ENCODE measurements at places on chromosomes 3 and 15.

- DNase-seq, result no peak
Observed at GRCh38 chr3:112346491-112347122, 13.7 kb downstream of the CD200 start.

GRCh38 chr15:77027697-77028450, 32.9 kb downstream of the PSTPIP1 start:
- DNase-seq, result peak; percentile 81

- DNase-seq, result no peak
Observed at GRCh38 chr3:157436583-157437291, at the start of gene PTX3. Gene PTX3, plus strand, starts transcription at chr3:157436850. Its CDS starts 84 bp downstream, at chr3:157436934.

GRCh38 chr3:103195216-103195615, 760.4 kb downstream of the ZPLD1 start:
- no peak for DNase-seq

GRCh38 chr3:155064920-155065319, 15.2 kb upstream of the MME start:
- DNase-seq, result no peak

DNA sequence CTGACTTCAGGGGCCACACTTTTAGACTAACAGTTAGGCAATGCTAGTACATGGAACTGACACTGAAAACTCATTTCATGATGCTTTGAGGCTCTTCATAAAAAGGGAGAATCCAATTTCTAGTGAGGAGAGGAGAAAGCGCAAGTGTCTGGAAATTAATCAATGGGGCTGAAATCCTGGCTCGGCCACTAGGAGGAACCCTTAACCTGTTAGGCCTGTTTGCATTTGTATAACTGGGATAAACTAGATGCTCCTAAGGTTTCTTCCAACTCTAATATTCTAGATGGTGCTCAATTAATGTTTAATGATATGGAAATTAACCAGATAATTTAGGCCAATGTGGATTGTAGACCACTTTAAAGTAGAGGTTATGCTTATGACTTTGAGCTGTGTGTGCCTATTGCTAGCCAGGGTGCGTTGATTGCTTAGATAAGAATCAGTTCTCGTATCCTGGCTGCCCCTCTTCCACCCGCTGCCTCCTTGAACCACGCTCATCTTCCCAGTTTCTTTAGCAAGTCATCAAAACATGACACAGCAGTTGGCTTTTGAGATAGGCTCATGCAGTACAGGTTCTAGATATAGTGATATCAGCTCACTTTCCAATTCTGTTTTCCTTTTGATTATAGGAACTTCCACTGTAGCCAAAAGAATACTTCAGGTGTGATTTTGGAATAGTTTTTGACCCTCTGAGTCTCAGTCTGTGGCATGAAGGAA, 16.8 kb upstream of the CRBN start:
- no peak for DNase-seq

DNA sequence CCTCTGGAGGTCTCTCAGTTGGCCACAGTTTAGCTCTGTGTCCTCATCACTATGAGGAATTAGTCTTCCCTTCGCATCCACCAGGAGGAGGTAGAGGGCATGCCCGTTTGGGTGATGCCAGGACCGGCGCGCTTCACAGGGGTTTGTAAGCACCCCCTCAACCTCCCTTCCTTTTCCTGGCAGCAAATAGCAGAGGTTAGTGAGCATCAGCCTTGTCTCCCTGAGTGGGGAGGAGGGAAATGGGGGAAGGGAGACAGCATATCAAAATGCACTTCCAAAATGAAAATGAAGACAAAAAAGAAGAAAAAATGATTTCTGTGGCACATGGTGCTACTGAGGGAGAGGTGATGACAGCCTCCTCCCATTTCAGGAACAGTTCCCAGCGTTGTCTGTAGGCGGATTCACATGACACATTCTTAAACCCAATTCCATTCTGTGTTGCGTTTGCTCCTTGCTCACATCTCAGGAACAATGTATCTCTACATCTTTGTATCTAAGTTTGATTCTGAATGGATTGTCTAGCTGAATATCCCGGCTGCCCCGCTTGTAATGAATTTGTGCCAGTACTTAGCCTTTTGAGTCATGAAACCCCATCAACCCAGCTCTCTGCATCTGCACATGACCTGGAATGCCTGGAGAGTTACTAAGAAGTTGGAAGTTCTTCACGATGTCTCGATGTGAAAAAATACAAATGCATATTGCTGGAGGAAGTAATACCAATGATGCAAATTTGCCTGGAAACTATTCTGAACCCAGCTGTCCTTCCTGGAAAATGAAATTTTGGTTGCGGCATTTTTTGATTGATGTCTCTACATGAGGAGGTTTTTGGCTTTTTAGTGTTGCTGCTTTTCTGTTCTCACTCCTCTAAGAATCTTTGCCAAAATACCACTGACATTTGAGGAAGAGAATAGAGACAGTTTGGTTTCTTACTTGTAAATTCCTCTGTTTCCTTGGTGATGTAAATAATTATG, 45.2 kb downstream of the TYRO3 start:
- DNase-seq, result peak; percentile 39

DNA sequence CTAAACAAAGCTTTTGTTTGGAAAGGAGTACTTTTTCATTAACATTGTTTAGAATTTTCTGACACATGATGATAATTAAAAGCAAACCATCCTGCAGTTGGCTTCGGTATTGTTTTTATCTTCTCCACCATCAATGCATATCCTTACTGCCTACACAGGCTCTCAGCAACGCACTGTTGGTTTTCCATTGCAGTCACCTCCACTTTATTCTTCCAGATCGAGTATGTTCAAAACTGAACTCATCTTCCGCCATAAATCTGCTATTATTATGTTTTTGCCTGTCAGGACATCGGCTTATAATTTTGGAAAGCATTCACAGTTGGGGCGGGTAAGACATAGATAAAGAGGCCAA, 589 bp upstream of the SENP5 start:
- no peak for DNase-seq

GRCh38 chr3:54046641-54047214, 75.6 kb upstream of the CACNA2D3 start:
- DNase-seq, result no peak

GRCh38 chr3:50519471-50520089, 16.1 kb upstream of the CACNA2D2 start:
- DNase-seq, result no peak

- DNase-seq, result no peak
Observed at GRCh38 chr15:53559364-53560277, 199.8 kb downstream of the WDR72 start.

GRCh38 chr15:66847565-66847991, 145.5 kb downstream of the SMAD6 start:
- peak; percentile 60 for DNase-seq

DNA sequence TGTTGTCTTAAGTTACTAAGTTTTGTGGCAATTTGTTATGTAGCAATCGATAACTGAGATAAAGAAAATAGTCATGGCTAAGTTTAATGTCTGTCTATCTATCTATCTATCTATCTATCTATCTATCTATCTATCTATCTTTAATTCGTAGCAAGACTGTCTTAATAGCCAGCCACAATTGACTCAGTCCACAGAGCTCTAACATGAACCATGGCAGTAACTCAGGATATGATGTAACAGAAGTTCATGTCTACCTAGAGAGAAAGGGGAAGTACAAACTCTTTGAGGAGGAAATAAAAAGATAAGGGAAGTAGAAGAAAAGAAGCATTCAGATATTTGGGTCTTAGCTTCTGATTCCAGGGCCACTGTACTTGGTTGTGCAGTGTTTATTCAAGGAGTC, 61.5 kb upstream of the FNDC3B start:
- DNase-seq, result no peak

GRCh38 chr3:189630767-189631372, 319 bp upstream of the TP63 start:
- DNase-seq, result no peak

GRCh38 chr3:166125179-166125578, 288.0 kb upstream of the BCHE start:
- DNase-seq, result no peak

GRCh38 chr15:66152650-66153049, 100.9 kb downstream of the MEGF11 start:
- no peak for DNase-seq

- no peak for DNase-seq
Observed at GRCh38 chr3:147900851-147901250, 491.7 kb downstream of the ZIC1 start.

- no peak for DNase-seq
Observed at GRCh38 chr15:46622851-46623250, 988.0 kb downstream of the SQOR start.

GRCh38 chr3:141788149-141788548, 24.9 kb downstream of the GRK7 start:
- no peak for DNase-seq

GRCh38 chr3:128850544-128850943, 28.9 kb upstream of the ACAD9 start:
- DNase-seq, result no peak

DNA sequence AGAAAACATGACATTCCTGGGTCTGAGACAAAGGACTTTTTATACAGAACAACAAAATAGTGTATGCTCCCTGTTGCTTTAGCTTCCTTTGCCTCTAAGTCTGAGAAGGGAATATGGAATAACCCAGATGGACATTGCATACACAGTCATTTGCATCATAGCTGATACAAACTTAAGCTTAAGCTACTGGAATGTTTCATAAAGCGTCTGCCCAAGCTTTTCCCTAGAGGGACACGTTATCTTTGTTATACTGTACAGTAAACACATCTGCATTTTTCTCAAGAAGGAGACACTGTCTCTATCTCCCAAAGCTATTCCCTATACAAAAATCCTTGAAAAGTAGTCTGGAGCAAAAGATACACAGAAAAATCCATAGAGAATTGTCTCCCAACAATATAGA, 775.0 kb downstream of the DIPK2A start:
- no peak for DNase-seq

GRCh38 chr3:143119974-143120715, 574 bp downstream of the CHST2 start:
- DNase-seq, result no peak

DNA sequence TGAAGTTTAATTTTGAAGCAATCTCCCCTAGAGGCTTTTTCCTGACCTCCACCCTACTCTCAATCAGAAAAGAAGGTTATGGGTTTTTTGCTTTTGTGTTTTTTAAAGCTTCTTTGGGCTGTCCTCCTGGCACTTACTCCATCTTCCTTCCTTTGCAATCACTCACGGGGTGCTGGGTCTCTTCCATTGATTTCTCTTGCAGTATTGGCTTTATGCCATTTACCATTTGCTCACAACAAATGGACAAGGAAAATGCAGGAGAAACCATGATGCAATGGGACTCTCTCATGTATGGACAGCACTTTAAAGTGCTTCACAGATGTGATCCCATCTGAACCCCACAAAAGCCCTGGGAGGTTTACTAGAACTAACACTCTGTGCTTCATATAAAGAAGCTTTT, 57.5 kb downstream of the SST start:
- DNase-seq, result no peak

- no peak for DNase-seq
Observed at GRCh38 chr3:110938629-110939028, 133.0 kb upstream of the NECTIN3 start.

DNA sequence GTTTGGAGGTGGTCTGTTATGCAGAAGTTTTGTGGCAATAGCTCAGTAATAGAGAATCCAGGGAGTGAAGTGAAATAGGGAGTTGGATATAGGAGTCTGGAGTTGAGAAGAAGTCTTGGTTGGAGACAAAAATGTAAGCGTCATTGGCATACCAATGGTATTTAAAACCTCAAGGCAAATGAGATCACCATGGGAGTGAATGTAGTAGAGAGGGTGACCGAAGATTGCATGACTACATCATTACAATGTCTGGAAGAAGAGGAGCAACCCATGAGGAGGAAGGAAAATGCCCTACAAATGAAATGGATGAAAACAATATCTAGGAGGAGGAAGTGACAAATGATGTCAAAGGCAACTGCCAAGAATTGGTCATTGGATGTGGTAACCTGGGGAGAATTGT, 54.4 kb downstream of the CNTN4 start:
- no peak for DNase-seq

GRCh38 chr15:63933522-63933921, 99.8 kb upstream of the HERC1 start:
- DNase-seq, result no peak

GRCh38 chr3:48567090-48567489, 3.5 kb upstream of the UCN2 start:
- no peak for DNase-seq

- no peak for DNase-seq
Observed at GRCh38 chr3:128498901-128499530, 6.0 kb upstream of the GATA2 start.

DNA sequence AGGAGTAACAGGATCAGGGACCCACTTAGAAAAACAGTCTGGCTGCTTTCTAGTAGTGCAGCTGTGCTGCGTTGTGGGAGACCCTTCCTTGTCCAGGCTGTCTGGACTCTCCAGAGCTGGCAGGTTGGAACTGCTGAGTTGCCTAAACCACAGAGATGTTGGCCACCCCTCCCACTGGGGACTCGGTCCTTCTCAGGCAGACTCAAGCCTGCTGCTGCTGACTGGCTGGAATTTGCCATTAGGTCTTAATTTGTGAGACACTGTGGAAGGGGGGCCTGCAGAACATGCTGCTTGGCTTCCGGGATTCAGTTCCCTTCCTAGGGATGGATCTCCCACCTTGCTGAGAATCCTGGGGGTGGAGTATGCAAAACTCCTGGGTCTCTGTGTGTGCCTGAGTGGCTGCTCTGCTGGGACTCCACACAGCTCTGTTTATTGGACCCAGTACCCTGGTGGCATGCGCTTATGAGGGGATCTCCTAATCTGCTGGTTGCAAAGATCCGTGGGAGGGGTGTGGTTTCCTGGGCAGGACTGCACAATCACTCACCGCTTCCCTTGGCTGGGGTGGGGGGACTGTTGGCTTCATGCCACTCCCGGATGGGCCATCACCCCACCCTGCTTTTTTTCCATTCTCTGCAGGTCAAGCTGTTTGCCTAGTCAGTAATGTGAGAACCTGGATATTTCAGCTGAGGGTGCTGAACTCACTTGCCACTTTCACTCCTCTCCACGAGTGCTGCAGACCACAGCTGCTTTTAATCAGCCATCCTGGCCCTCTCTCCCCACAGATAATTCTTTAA, 150.5 kb downstream of the CFAP20DC start:
- DNase-seq, result no peak

- no peak for DNase-seq
Observed at GRCh38 chr3:109631897-109632296, 294.6 kb upstream of the DPPA4 start.

DNA sequence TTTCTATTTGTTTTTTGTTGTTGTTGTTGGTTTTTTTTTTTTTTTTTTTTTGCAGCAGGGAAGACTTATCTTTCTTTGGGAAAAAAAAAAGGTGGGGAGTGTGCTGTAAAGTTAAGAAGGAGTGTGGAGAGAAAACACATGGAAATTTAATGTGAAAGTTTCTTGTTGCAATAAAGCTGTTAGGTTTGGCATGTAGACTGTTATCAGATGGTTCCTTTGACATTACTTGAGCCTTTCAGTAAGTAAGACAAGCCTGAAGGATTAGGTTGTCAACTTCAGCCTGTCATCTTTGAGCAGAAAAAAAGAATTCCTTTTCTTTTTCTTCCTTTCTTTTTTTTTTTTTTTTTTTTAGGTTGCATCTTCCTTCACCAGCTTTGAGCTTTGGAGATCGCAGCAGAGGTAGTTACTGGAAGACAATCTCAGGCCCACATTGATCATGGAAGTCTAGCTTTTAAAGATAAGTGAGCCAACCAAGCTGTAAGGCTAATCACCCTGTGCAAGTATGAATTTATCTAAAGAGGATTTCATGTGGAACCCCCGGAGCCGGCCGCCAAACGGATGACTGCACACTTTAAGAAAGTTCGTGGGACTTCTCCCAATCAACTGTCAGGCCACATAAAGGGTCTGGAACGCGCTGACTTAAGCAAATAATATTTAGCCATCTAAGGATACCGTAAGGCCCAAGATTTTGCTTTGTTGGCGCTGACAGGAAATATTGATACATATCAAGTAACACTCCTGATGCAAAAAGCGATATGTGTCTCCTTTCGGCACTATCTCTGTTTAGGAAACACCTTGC, 1040.1 kb upstream of the NR2F2 start:
- no peak for DNase-seq

GRCh38 chr15:38899300-38899699, 334.7 kb upstream of the RASGRP1 start:
- DNase-seq, result no peak

All from mesenteric fat pad (tissue), 1 donor.